ENCODE measurements at places on chromosomes 6 and 20.

DNA sequence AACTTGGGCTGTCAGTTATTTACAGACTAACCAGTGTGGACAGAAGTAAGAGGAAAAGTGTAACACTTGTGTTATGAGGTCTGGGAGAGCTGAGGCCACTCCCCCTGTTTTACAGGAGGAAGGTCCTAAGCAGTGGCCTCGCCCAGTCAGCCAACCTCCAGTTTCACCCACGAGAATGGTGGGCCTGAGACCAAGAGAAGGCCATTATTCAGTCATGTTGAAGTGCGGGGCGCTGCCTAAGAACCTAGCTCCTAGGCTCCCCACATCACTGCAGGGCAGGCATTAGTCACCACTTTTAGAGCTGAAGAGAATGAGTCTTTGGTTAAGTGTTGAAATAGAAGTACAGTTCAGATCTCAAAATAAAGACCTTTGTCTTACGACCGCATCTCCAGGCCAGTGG, 27.9 kb downstream of the CDYL start:
- DNase-seq = peak; percentile 33

- peak; percentile 44 for DNase-seq
Measured at GRCh38 chr6:75855052-75855451, 106.0 kb downstream of the MYO6 start.

- DNase-seq = no peak
Measured at GRCh38 chr6:146066506-146066905, 37.6 kb downstream of the GRM1 start.

GRCh38 chr20:54629632-54630031, 154.2 kb downstream of the DOK5 start:
- DNase-seq = no peak

GRCh38 chr6:92341201-92341600, 1078.2 kb downstream of the EPHA7 start:
- DNase-seq = no peak

- DNase-seq = peak; percentile 49
Measured at GRCh38 chr6:946546-946945, 253.6 kb upstream of the EXOC2 start.

DNA sequence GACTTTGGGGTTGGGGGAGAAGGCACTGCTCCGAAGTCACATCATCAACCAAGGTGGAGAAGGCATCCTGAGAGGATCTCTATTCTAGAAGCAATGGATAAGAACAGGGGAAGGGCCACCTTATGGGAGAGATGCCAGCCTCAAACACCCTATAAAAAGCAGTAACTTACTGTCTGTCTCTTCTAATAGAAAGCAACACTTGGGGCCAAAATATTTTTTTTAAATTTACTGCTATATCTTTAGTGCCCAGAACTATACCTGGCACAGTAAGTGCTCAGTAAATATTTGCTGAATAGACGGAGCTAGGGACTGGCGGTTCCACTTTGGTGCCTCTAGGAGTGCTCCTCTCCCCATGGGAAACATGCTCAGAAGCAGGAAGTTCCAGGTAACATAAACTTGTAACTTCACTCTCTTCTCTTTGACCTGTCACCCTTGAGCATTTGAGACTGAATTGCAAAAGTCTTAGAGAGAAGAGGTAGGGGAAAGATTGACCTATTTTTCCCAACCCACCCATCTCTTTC, 807 bp upstream of the OTOR start:
- DNase-seq = no peak

DNA sequence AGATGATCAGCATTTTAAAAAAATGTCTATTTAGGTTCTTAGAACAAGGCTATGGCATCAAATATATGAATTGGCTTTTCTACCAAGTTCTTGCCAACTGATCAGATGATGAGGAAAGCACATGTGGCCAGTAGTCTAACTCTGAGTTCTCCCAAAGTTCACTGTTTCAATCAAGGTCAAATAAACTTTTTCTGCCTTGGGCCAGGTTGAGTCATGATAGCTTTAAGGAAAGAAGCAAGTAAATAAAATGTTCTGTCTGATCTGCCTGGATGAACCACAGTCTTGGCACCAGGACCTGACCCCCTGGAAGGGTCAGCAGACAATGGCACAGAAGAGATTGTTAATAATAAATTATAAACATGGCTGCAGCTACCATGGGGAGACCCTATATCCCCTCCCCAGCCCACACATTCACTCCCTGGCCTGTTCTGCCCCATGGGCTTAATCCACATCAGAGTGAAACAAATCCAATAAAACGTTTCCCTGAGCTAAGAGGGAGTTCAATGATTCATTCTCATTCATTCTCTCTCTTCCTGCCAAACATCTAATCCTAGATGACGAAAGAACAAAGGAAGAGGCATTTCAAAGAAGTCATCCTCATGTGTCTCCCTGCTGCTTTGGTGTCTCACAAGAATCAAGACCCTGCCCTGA, 661.6 kb downstream of the DHX35 start:
- no peak for DNase-seq

- DNase-seq = no peak
Measured at GRCh38 chr6:6845603-6846002, 257.1 kb downstream of the LY86 start.

GRCh38 chr6:158231551-158232315, 63.6 kb downstream of the GTF2H5 start:
- peak; percentile 95 for DNase-seq

DNA sequence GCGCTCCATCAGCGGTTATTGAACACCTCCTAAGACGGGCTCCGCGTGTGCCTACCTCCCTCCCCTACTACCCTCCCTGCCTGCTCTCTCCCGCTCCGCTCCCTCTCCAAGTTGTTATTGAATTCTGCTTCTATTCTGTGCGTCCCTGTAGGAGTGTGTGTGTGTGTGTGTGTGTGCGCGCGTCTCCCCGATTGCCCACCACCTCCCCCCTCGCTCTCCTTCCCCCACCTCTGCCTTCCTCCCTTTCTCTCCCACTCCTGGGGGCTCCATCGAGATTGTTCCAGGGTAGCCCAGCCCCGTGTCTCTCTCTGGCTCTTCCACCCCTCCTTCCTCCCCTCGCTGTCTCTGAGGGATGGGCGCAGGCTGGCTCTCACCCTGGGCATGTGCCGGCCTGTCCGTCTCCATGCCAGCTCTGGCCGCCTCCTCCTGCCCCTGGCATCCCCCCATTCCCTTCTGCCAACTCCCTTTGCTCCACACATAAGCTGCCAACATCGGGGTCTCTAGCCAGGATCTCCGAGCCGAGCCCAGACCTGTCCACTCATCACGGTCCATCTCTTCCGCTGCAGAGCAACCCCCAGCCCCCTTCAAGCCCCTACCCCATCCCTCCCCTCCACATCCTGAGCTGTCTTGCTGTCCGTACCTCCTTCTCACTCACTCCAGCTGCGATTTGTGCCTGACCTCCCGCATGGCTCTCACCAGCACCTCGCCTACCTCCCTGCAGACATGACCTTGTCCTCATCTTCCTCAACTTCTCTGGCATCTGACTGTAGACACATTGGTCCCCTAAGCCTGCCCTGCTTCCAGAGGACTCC, 68.5 kb downstream of the SRC start:
- no peak for DNase-seq

GRCh38 chr20:58847463-58847862, 3.2 kb downstream of the GNAS-AS1 start:
- DNase-seq = no peak

DNA sequence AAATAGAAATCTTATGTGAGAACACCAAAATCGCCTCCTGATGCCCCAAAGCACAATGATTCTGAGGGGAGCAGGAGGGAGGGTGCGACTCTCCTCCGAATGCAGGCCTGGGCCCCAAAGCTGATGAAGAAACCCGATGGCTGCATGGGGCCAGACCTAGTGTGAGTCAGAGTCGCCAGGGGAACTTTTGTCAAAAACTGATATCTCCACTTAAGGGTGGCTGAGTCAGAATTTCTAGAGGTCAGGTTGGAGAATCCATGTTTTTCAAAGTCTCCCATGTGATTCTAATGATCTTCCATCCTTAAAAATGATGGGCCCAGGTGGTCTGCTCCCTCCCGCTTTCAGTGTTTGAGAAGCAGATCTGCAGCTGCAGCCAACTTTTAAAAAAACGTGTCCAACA, 172.8 kb downstream of the BACH2 start:
- DNase-seq = no peak

DNA sequence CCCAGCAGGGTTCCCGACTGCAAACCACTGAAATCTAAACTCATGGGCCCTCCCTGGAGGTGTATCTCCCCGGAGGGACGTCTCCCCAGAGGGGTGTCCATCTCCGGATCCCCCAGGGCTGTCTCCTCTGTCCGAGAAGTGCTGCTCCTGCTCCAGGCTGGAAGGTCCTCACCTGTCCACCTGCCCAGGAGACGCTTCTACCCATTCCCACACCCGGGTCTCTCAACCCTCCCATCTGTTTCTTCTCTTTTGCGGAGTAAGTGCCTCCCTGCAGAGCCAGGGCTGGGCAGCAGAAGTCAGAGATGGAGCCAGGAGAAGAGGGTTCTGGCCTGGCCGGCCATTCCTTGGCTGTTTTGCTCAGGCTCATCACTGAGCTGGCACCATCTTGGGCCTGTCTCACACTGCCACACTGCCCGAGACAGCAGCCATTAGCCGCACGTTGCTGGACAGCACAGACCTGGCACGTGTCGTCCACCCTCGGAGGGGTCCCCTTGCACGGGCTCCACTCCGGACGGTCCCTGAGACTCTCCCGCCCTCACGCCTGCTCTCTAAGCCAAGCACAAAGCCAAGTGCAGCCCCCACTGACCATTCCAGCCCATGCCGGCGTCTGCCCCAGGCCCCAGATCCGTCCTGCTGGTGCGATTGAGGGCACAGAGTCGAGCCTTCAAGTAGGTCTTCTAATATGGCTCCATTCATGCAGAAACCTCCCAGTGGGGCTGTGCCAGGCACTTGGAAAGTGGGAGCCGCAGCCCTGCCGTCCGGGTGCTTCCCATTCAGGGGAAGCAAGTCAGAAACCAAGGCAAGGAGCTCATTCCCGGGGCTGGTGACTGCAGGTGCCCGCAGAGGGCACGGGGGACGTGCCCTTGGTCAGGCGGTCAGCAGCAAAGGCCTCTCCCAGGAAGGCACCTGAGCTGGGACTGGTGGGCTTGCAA, 367.7 kb downstream of the TAF4 start:
- DNase-seq = no peak

DNA sequence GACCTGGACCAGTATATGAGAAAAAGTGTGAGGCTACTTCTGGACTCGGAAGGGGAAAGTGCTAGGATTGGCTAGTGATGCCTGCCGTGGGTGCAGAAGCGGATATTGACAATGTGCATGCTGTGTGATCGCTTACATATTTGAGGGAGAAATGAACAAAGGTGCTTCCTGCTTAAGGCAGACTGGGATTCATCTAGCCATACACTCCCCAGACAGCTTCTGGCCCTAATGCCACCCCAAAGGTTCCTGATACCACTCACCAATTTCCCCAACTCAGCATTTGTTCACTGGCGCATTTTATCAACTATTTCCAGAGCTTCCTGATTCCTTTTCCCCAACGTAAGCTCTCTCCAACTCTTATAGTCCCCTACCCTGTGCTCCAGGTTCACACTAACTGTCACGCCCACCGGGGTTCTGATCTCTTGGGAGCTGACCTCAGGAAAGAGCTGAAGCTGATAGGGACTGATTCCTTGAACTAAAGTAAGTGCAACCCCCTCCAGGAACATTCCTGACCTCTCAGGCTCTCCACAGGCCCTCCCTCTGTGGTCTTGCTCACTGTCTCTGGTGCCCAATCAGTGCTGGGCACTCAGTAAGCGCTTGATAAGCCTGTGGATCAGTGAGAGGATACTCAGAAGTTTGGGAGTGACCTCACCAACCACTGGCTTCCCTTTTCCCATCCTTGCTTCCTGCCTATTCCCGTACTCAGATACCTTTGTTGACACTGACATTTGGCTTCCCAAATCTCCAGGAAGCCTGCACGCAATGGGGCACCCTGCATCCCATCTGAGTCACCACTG, 73.3 kb downstream of the MRPL14 start:
- peak; percentile 62 for DNase-seq

GRCh38 chr6:141097471-141097870, 1035.3 kb upstream of the GJE1 start:
- DNase-seq = peak; percentile 3

DNA sequence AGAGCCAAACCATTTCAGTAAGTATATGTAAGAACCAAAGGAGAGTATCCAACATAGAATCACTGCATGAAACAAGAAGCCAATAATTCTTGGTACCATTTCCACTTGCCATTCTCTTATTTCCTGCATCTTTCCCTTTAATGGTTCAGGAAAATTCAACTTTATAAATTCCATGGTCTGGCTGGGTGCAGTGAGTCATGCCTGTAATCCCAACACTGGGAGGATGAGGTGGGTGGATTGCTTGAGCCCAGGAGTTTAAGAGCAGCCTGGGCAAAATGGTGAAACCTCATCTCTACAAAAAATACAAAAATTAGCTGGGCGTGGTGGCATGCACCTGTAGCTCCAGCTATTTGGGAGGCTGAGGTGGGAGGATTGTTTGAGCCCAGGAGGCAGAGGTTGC, 21.2 kb downstream of the NHLRC1 start:
- DNase-seq = peak; percentile 23

DNA sequence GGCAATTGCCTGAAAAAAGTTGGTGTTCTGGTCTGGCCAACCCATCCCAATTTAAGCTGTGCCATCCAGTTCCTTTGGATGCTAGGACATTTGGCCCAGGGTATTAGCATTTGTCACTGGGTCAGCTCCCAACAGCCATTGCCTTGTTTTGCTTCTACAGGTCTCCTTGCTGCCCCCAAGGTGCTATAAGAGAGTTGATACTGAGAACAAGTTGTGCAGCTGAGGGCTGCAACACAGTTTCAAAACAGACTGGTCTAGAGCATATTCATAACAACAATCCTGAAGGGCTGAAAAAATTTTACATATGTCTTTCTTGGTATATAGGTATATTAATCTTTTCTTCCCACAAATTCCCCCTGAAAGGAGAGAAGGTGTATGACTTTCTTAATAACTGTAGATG, 61.0 kb downstream of the LYRM4 start:
- DNase-seq = no peak

DNA sequence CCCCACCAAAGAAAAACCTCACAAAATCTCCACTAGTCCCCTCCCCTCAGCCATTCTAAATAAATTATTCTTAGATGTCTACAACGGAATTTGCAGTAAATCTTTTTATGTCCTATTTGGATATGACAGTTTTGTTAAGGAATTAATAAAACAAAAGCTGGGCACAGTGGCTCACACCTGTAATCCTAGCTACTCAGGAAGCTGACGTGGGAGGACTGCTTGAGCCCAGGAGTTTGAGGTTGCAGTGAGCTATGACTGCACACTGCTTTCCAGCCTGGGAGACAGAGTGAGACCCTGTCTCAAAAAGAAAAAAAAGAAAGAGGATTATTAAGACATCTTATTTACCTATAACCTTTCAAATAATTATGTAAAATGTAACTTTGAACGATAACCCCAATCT, 165.4 kb downstream of the SLC16A10 start:
- DNase-seq = no peak

Measured in GM03348 (cell line).